D721Med (cell line): ENCODE measurements at places on chromosomes 6 and 20.

GRCh38 chr6:10081075-10081474 lies 333.8 kb downstream of the TFAP2A start:
- DNase-seq = no peak

DNA sequence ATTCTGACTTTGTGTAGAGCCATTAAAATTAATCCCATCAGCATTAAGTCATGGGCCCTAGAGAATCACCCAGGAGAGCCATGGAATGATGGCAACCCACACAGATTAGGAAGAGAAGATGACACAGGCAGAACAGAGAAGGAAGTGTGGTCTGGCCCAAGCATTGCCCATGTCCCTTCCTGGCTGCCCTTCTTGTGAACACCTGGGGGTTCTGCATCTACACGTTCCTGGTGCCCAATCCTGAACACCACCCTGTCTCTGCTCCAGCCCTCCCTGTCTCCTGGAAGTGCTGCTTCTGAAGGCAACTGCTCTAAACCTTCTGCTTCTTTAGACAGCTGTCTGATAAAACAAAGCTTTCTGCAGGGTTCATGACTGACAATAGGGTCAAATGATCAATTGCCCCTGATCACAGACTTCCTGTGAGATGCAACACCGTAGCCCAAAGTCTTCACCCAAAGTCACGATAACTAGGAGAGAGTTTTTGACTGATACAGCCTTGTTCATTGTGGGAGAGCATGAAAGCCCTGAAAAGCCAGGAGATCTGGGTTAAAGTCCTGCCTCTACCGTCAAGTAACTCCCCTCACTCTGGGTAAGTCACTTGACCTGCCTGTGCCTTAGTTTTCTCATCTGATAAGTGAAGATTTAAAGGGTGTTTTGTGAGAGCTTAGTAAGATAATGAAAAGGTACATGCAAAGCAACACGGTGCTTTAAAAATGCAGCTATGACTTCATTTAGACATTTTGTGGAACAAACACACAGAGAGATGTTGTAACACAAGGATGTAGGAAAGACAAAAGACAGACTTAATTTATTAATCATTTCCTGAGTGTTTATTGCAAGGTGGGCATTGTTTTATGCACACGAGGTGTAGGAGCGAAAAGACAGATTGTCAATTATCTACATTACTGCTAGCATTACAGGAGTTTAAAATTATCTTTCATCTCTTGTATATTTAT lies 291.2 kb upstream of the STXBP5 start:
- no peak for DNase-seq

DNA sequence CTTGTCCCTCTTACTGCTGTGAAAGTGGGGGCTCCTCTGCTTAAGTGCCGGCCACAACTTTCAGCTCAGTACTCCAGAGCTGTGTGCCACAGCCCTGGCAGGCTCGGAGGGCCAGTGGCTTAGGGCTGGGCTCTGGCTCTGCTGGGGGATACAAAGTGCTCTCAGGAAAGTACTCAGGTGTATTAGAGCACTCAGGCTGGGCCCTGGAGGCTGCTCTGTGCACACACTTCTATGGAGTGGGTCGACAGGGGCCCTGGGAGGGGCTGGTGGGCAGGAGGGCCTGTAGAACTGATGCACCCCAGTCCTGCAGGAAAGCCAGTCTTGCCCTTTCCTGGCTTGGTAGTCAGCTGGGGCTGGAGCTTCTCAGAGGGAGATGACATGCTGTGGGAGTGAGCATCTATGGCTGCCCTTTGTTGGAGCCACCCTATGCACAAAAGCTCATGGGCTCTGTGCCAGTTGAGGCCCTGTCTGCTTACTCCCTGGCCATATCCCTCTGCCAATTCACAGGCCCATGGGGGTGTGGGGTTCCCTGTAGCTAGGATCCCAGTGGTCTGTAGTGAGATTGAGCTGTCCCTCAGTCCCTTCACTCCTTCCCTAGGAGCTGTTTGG lies 22.0 kb downstream of the CENPW start:
- no peak for DNase-seq

DNA sequence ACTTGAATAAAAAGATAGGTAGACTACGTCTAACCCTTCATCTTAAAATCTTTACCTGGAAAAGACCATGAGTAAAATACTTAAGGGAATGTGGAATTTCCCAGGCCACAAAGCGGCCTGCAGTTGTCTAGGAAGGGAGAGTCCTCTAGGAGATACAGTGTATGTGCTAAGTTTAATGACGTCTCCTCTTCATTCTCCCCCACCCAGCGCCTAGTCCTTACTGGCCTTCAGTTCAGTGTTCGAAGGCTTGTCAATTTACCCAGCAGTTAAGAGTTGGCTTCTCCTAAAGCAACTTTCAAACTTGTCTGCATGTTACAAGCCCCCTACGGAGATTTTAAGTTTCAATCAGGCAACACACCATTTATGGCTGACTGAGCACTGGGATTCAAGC lies 35.2 kb downstream of the HFE start:
- no peak for DNase-seq

DNA sequence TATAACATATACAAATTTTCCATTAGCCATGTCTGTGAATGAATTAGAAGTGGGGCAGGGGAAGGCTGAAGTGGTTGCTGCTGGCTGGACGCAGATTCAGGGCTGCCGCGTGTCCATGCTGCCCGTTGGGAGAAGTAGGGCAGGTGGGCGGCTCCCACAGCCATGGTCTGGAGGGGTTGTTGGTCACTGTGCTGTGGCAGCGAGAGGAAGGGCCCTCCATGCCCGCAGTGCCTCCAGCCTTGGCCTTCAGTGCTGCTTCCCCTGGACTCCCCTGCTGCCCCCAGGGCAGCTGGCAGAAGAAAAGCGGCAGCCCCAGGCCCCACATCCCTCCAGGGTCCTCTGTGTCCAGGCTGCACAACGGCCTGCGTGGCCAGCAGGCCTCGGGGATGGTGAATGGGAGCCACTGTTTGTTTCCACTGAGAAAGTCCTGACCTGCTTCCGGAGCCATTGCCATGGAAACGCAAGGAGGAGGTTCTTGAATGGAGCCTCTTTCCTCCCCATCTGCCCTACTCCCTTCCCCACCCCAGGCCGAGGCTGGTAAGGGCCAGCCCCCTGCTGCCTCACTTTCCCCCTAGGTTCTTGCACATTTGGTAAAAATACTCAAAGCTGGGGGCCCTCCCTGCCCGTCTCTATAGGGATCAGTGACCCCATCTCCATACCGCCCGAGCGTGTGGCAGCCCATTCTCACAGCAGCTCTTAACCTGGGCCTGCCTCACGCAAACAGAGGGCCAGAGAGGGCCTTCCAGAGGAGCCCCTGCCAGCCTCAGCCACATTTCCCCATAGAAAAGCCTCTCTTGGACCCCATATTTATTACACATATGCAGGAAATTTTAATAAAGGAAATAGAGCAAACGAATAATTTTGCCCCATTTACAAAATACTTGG lies 113.3 kb downstream of the SASH1 start:
- no peak for DNase-seq

- DNase-seq = no peak
Observed at GRCh38 chr6:109808837-109809236, 117.7 kb downstream of the FIG4 start.

- DNase-seq = no peak
Observed at GRCh38 chr6:28167068-28167467, 25.4 kb downstream of the ZKSCAN8 start.

DNA sequence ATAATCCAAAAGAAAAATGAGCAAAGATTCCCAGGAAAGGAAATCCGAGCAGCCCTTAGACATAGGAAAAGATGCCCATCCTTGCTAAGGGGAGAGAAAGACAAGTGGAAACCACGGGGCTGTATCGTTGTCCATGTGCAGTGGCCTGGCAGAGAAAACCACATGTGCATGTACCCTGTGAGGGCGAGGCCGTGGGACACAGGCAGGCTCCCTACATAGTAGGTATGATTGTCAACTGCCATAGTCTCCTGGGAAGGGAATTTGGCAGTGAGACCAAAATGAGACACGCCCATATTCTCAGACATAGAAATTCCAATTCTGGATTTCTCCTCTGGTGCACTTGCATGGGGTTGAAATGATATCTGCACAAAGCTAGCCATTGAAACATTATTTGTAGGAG lies 169.7 kb upstream of the SALL4 start:
- no peak for DNase-seq

DNA sequence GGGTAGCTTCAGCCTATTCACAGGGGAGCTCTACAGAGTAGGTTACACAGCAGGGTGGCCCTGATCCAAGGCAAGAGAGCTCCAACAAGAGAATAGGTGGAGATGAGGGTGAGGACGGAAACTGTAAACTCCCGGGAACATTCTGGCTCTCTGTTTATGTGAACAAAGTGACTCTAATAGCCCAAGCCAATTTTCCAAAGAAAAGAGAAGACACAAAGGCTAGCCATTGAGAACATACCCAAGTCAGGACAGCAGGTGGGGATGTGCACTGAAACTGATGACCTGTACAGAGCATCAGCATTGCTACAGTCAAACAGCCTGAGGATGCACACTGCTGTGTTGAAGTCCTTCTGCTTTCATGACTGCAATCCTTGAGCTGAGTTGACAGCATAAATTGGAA lies 136.0 kb upstream of the TOP1 start:
- no peak for DNase-seq

DNA sequence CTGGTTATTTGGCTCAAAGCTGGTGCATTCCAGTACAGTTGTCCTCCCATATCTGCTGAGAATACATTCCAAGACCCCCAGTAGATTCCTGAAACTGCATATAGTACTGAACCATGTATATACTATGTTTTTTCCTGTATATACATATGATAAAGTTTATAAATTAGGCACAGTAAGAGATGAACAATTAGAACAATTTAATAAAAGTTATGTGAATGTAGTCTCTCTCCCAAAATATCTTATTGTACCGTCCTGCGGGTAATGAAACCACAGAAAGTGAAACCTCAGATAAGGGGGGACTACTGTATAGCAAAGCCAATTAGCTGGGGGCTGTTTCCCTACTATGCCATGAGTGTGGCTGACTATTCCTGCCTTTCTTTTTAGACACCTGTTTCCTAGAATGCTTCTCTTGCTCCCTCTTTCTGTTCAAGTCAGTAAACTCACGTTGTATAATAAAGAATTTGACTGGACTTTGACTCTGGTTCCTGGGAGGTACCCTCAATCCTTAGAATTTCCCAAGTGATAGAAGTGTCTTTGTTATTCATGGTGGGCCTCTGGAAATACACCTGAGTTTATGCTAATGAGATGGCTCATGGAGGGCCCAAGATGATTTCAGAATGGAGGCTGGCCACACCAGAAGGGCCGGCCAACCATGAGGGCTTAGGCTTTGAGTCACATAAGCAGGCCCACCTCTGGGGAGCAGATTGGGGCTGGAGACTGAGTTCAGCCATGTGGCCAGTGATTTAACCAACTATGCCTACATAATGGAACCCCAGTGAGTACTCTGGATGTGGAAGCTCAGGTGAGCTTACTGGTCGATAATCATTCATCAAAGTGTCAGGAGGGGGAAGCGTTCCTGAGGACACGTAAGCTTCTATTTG lies 689 bp upstream of the BLOC1S5 start:
- no peak for DNase-seq

DNA sequence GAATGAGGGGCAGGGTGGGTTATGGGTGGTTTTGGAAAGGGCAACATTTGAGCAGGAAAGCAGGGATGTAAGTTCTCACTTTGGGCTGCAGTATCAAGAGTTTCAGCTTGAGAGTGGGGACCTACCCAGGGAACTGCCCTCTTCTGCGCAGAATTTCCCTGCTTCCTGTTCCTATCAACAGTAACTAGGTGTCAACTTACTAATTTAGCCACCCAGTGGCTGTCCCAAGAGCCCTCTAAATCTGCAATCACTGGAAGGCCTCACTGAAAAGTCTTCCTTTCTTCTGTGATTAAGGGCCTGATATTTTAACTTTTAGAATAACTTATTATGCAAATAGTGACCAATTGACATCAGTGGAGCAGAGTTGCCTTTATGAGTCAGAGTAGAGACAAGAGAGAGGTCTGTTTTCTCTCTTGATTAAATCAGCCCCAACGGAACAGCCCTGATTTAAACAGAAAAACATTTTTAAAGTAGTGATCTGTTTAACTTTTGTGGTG lies 118.2 kb upstream of the RIPOR2 start:
- no peak for DNase-seq

DNA sequence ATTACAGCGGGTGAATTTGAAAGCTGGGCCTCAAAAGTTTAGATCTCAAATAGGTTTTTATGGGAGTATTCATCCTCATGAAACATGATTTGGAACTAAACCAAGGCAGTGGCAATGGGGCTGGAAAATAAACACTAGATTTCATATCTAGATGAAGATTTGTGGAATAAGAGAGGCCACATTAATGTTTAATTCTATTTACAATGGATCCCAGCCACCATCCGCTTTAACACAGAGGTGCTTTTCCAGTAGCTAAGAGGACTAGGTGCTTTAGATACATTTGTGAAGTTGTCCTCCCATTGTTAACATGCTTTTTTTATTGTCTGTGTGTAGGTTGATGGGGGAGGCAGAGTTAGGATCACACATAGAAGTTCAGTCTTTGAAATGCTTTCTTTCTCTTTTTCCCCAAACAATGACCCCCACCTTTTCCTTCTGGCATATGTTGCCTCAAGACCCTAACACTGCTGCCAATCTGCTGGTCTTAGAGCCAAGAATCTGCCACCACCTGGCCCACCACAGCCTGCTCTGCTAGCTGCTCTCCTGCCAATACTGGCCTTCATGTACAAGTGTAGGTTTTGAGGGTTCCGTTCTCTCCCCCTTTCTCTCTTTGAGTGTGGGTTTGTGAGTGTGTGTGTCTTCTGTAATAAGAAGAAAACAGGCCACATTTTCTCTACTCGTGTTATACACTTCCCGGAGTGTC lies 27.8 kb upstream of the GFRAL start:
- DNase-seq = no peak

GRCh38 chr6:16711546-16712254 lies 49.6 kb downstream of the ATXN1 start:
- no peak for DNase-seq

DNA sequence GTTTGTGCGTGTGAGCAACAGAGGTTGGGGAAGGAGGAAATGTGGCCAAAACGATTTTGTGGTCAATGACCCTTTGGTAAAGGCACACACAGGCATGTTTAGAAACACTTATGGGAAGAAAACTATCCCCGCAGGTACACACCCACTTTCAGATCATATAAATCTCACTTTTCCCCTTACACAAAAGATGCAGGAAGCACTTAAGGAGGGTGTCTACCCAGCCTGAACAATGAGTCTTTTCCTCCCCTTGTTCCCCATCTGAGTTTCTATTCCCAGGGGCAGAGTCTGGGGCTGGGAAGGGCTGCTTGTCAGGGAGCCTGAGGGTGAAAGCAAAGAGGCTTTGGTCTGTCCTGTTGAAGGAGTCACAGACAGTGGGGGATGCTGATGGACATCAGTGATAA lies 193.2 kb upstream of the SALL4 start:
- no peak for DNase-seq

DNA sequence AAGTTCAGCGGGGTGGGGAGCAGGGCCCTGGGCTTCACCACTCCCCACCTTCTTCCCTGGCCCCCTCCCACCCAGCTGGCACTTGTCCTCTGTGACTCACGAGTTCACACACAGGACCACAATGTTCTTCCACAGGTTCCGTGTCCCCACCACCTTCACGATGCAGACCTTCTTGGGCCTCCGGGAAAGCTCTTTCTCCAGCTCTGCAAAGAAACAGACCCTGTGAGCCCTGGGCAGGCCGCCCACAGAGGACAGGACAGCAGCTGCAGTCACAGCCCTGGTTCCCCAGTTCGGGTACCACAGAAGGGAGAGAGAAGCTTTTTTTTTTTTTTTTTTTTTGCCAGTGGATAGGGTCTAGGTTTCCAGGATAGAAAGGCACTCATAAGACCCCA lies 30.9 kb downstream of the PSMG4 start:
- no peak for DNase-seq

GRCh38 chr6:128505603-128506002 lies 14.8 kb downstream of the PTPRK start:
- DNase-seq = no peak

- DNase-seq = no peak
Observed at GRCh38 chr6:7328243-7328642, 15.2 kb upstream of the SSR1 start.
